ENCODE measurements at places on chromosomes 7 and 10. TPM values are rescaled to one million over a fixed set of nuclear protein-coding genes. Genes with fewer than 3 reads are reported as not detected.

The ZSWIM8 gene
- 59.4 TPM for total RNA-seq

The TUBAL3 gene
- not detected for total RNA-seq

The TRIM24 gene
- 21.0 TPM for total RNA-seq

The SLC18A2 gene
- 0.05 TPM for total RNA-seq

The PILRA gene
- 0.89 TPM for total RNA-seq

The PAXIP1 gene
- 9.0 TPM for total RNA-seq

The ATP6V0A4 gene
- 0.30 TPM for total RNA-seq

The NEBL gene
- under 0.01 TPM for total RNA-seq

The PLEKHS1 gene
- not detected for total RNA-seq

The SAP25 gene
- not detected for total RNA-seq

The TRPV6 gene
- total RNA-seq, result not detected

The PDE1C gene
- 0.74 TPM for total RNA-seq

The LRRC61 gene
- 1.8 TPM for total RNA-seq

The TLX1 gene
- total RNA-seq, result not detected

The EN2 gene
- under 0.01 TPM for total RNA-seq

The COL17A1 gene
- 0.30 TPM for total RNA-seq

The STK32C gene
- 8.0 TPM for total RNA-seq

The CRHR2 gene
- total RNA-seq, result not detected

The RGR gene
- not detected for total RNA-seq

The ZC3HAV1 gene
- 26.4 TPM for total RNA-seq

The EBF3 gene
- not detected for total RNA-seq

The PAOX gene
- 5.6 TPM for total RNA-seq

The AFAP1L2 gene
- total RNA-seq, result 0.05 TPM

The PHKG1 gene
- total RNA-seq, result 0.46 TPM

The SFMBT2 gene
- 0.14 TPM for total RNA-seq

The CHST15 gene
- total RNA-seq, result 0.46 TPM

The SPDYE18 gene
- not detected for total RNA-seq

The SGCE gene
- total RNA-seq, result 40.4 TPM

The SPDYE2 gene
- not detected for total RNA-seq

The ASB10 gene
- not detected for total RNA-seq

The OR2A1 gene
- under 0.01 TPM for total RNA-seq

The GSTO2 gene
- total RNA-seq, result 2.6 TPM

Data from smooth muscle cell of the umbilical artery (primary cell).